Astrocyte (in vitro differentiated cells and primary cell): ENCODE measurements at places on chromosomes 7 and 10.

DNA sequence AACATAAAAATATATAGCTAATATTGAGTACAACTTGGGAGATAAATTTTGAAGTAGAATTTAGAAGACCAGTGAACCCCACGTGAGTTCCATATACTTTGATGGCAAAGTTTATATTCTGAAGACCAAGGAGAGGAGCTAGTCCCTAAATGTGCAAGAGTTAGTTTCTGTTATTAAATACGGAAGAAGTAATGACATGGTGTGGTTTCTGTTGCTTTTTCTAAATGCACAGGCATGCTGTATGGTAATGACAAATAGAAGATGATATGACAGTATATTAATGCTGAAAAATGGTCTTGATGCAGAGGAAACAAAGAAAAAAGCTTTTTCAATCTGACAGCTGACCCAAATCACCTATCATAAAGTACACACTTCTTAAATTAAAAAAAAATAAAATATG is 101.8 kb downstream of the ST8SIA6 start:
- DNase-seq = no peak

GRCh38 chr10:84497978-84498377 is 169.6 kb downstream of the CCSER2 start:
- DNase-seq = no peak

DNA sequence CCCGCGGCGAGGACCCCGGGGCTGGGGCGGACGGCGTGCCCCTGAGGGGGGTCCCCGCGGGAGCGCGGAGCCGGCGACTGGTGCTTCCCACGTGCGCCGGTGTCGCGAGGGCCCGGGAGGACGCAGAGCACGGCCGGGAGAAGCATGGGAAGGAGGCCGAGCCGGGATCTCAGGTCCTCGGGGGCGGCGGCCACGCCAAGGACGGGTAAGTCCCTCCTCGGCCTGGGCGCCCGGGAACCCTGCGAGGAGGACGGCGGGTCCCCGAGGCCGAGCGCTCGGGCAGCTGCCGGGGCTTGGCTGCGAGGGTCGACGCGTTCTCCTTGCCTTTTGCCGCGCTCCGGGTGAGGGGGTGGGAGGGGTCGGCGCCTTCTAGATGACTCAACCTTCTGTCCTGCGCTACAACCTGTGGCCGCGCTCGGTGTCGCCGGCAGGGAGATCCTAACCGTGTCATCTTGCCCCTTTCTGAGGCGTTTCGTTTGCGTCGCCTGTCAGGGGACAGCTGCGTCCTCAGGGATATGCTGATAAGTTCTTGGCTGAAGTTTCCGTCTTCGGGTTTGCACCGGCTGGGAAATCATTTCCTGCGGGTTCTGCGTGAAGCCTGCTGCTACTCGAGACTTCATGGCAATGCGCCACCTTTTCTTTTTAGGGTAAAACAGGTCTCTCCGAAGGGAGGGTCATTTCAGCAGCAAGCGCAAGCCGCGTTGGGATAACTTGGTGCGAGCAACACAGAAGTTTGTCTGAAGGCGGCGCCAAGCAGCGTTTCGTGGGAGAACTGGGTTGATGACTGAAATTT is 529 bp downstream of the TASOR2 start:
- peak; percentile 65 for DNase-seq

- peak; percentile 78 for DNase-seq
Observed at GRCh38 chr7:3300651-3301448, at the start of gene SDK1. TSS of gene SDK1 (plus strand) at chr7:3301252. CDS start at chr7:3301587, 335 bp downstream.

DNA sequence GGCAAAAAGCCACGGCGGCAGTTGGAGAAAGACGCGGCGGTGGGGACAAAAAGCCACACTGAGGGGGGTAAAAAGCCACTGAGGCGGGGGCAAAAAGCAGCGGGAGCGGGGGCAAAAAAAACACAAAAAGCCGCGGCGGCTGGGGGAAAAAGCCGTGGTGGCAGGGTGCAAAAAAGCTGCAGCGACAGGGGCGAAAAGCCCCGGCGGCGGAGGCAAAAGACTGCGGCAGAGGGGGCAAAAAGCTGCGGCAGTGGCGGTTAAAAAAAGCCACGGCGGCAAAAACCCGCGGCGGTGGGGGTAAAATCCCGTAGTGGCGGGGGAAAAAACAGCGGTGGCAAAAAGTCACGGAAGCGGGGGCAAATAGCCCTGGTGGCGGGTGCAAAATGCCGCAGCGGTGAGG is 527.3 kb downstream of the ZNF33B start:
- DNase-seq = no peak

- DNase-seq = no peak
Observed at GRCh38 chr7:12643644-12644043, 43.8 kb upstream of the ARL4A start.

DNA sequence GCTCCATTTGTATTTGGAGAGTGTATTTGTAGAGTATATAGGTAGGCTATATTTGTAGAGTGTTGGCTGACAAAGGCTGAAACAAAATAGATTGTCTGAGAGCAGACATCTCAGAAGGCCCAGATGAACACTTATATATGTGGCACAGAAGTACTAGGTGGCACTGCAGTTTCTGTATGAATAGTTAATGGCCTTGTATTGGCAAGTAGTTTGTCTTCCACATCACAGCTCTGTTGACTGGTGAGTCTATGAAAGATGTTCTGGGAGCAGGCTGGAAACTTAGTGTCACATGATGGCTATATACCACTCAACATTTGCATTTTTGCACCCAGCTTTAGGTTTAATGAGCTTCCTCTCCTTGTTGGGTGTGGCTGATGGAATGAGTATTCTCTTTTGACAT is 51.9 kb downstream of the CCNY start:
- no peak for DNase-seq

GRCh38 chr10:125113691-125114371 is 46.5 kb downstream of the CTBP2 start:
- peak; percentile 77 for DNase-seq

DNA sequence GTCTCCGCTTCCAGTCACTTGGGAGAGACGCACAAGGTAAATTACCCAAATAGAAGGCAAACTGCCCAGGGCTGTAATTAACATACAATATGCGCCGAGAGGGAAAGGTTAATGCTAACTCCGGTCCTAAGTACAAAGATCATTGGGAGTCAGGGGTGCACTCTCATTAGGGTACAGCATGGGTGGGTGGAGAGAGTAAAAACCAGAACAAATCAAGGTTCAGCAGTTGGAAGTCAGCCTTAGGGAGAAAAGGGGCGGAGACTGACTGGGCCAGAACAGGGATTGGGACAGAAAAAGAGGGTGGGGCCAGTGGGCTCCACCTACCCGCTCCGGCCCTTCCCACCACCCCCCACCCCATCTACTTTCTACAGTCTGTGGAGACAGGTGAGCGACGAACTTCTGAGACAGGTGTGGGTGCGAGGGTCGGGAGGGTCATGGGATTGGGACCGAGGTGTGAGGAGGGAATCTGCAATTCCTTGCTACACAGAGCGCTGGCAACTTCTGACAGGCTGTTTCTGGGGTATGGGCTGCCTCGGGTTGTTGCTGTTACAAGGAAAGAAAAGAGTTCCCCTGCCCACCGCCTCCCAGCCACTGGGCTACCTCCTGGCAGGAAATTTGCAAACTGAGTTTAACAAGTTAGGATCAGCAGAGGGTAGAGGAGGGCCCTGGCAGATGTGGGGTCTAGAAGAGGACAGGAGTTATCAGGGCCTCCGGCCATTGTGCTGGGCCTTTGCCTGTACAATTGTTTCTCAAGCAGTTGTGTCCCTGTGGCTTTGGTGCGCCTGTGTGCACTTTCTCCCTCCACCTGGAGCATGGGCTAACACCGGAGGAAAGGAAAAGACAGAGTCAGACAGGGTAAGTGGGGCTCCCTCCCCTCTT is at the start of gene TMEM139:
Gene TMEM139, plus strand, starts transcription at position 368 of the 879 bp plus-strand sequence. CDS start 1,000 bp downstream, outside the sequence.
- DNase-seq = no peak

GRCh38 chr7:105734233-105734632 is 142.2 kb downstream of the ATXN7L1 start:
- DNase-seq = no peak

DNA sequence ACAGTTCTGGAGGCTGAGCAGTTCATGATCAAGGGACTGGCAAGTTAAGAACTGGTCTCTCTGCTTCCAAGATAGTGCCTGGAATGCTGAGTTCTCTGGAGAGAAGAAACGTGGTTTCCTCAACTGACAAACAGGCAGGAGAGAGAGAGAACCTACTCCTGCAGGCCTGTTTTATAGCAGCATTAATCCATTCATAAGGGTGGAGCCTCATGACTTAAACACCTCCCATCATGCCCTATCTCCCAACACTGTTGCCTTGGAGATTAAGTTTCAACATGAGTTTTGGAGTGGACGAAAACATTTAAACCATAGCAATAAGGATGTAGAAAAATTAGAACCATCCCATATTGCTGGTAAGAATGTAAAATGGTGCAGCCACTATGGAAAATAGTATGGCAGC is 32.3 kb upstream of the IMMP2L start:
- no peak for DNase-seq

GRCh38 chr7:116290740-116291139 is 80.4 kb downstream of the TES start:
- no peak for DNase-seq

GRCh38 chr7:3518546-3518945 is 217.5 kb downstream of the SDK1 start:
- no peak for DNase-seq

DNA sequence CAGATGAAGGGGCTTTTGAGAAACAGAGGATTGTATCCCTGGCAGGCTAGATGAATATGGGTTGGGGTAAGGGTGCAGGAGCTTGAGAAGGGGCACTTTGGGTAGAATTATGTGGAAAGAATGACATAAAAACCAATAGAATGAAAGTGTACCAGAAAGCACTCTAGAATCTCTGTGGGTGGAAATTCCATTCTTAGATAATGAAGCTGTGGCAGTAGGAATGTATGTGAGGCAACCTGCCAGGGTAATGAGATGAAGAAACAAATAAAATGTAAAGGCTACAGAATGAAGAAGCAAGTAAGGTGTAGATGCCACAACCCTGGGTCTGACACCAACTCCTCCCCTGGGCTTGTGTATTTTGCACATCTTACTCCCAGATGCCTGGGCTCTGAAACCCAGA is 16.8 kb downstream of the NOBOX start:
- peak; percentile 82 for DNase-seq

GRCh38 chr10:60521974-60522405 is 132.3 kb upstream of the ANK3 start:
- DNase-seq = peak; percentile 98

DNA sequence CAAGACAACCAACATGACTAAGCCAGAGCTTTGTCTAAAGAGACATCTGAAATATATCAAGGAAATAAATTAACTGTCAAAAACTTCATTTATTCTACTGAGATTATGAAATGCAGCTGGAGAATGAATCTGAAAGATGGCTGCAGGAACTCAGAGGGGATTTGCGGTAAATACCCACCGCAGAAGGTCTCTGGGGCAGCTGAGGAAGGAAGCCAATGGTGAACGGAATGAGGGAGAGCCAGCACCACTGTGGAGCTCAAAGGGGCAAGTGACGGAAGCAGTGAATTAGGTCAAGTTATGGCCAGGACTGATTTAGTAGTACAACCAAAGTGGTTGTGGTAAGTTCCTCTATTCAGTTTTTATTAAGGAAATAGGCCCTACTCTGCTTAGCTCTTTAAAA is 215.3 kb upstream of the GLI3 start:
- DNase-seq = no peak

DNA sequence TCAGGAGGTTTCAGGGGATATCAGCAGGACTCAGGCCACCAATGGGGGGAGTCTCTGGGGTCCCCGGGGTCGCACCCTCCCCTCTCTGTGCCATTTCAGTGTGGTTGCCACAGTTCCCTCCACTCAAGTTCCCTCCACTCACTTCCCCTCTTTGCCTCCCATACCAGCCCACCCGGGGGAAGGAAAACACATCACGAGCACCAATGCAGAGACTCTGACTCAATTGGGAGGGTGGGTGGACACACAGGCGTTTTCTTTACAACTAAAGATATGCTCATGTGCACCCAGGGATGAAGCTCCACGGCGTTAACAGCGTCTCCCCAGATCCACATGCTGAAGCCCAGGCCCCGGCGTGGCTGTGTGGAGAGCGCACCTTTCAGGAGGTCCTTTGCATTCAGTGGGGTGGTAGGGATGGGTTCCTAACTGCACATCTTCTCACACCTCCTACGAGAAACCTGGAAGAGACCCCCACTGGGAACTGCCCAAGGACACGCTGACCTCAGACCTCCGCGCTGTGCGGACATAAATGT is 254.1 kb downstream of the ZMYND11 start:
- DNase-seq = no peak

DNA sequence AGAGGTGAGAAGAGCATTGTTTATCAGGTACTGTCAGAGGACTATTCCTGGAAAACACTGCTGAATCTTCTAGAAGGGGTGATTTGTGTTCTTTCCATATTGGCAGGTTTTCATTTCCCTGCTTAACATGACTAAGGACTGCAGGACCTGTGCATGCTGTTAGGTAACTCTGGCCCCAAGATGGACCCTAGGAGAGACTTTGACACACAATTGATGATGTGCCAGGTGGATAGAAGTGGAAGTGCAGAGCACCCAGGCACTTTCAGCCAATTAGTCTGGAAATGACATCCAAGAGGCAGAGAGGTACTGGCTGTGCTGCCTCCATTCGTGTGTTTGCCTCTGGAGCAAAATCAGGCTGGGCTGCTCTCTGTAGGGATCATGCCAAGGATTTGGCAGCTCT is 496.3 kb upstream of the GALNT17 start:
- DNase-seq = no peak

DNA sequence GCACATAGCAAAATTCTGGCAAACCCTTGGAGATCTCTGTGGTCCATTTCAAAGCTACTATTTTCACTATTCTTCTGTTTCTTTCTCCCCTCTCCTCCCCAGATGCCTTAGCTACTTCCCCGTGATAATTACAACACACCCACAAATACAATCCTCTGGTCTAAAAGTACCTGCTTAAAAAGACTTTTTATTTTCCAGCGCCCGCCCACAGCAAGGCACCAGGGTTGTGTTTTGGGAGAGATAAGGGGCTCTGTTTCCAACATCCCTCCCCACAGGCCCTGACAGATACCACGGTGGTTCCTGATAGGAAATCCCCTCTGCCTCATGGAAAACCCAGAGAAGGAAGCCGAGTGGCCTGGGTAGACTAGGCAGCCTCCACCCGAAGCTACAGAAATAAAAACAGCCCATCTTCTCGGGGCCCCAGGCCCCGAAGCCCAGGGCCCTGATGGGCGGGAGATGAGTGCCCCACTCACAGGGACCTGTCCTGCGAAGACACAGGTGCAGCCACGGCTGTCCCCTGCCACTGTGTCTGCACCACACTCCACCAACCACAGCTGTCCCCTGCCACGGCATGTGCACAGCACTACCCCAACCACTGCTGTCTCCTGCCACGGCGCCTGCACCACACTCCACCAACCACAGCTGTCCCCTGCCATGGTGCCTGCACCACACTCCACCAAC is 19.7 kb downstream of the CALML5 start:
- no peak for DNase-seq

DNA sequence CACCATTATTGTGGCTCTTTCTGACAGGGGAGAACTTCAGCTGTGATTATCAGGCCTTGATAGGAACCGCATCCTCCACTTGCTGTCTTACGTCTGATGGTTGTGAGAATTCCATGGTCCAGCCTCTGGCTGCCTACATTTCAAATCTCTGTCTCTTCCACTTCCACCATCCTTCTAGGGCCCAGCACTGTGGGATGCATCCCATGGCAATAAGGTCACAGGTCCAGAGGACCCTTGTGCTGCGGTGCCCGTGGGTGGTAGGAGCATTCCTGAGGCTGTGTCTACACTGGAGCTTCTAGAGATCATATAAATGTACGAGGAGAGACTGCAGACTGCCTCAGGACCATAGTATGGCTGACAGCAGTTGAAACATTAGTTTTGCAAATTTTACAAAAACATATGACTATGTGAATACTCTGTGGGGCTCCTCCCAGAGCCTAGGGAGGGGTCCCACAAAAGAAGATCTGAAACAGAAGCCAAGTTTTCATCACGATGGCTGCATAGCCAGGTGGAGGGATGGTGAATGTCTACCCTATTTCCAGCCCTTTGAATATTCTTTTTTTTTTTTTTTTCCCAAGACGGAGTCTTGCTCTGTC is 11.8 kb downstream of the CALML3 start:
- DNase-seq = no peak
